ENCODE measurements at places on chromosomes 3 and 15.

DNA sequence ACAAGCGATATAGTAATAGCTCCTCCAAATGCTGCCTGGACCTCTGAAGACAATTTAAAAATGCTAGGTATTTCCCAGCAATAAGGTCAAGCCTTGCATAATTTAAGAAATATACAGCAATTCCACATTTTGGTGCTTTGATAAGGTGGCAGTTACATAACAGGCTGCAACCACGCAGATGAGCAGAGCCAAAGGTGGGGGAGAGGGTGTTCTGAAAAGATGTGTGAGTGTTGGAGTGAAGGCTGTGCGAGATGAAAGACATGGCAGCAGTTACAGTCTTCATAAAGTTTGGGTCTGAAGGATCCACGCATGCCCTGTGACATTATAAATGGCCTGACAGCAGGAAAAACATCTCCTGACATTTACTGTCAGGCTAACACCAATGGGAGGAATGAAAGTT, 26.1 kb downstream of the CTDSPL start:
- DNase-seq: no peak

DNA sequence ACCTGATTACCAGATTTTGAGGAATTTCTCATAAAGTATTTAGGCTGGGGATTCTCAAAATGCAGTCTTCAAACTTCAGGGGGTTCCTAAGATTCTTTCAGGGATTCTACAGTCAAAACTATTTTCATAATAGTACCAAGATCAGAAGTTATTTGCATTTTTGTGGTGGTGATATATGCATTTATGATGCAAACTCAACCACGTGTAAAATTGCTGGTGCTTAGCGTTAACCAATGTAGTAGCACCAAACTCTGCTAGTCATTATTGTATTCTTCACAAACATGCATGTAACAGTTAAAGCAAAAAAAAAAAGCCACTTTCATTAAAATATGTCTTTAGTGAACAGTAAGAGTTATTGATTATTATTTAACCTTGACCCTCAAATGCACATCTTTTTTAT, 274.9 kb upstream of the DNAJC19 start:
- DNase-seq: no peak

DNA sequence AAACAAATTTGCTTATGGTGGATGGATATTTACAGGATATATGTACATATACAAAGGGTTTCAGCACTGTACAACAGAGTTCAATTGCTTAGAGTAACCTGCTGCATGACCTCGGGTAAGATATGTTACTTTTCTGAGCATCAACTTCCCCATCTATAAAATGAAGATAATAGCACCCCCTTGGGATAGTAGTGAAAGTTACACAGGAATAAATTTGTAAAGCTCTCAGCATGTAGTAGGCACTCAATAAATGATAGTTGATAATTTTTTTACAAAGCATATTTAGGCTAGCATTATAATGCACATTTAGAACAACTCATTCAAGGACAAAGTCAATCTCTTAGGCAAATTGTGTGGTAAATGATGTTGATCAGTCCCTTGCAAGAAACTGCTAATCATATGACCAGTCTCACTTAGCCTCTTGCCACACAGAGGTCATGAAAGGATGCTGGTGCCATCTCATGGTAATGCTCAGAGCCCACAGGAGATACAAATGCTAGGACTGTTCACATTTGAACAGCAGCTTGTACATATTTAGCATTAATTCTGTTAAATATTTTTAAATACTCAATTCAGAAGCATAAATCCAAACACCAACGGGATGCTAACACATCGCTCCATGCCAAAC, 123.9 kb downstream of the MAGI1 start:
- no peak for DNase-seq

- DNase-seq: no peak
Measured at GRCh38 chr3:187497052-187497451, 128.9 kb downstream of the RTP4 start.

DNA sequence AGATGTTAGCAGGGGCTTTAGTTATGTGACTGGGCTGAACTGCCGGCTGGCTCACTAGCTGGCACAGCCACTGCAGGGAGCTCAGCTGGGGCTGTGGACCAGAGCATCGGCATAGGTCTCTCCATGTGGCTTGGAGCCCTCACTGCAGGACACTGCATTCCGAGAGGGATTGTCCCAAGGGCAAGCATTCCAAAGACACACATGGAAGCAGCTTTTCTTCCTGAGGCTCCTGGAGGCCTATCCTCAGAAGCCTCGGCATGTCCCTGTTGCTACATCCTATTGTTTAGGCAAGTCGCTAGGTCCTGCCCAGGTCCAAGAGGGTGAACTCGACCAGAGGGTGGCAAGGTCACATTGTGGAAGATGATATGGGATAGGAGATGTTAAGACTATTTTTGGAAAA, 209.8 kb downstream of the PLCL2 start:
- DNase-seq: no peak

DNA sequence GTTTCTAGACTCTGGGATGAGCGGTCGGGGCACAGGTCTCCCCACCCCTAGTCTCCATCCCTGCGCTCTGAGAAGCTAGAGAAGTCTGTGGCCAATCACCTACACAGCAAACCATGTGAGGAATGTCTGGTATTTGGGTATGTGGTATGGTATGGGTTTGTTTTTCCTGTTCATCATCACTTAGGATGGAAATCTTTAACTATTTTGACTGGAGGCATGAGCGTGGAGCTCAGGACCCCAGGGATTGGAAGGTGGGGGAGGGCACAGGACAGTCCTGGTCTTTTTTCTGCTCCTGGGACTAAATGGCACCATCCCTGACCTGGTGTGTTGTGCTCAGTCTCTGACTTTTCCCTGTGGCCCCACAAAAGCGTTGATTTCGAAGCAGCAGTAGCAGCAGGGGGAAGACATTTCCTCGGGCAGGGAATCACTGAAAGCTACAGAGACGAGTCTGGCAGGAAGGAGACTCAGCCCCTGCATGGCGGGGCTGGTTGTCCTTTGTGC, 191.7 kb upstream of the TPM1 start:
- DNase-seq: no peak

- DNase-seq: no peak
Measured at GRCh38 chr15:71304681-71305080, 189.4 kb downstream of the THSD4 start.

DNA sequence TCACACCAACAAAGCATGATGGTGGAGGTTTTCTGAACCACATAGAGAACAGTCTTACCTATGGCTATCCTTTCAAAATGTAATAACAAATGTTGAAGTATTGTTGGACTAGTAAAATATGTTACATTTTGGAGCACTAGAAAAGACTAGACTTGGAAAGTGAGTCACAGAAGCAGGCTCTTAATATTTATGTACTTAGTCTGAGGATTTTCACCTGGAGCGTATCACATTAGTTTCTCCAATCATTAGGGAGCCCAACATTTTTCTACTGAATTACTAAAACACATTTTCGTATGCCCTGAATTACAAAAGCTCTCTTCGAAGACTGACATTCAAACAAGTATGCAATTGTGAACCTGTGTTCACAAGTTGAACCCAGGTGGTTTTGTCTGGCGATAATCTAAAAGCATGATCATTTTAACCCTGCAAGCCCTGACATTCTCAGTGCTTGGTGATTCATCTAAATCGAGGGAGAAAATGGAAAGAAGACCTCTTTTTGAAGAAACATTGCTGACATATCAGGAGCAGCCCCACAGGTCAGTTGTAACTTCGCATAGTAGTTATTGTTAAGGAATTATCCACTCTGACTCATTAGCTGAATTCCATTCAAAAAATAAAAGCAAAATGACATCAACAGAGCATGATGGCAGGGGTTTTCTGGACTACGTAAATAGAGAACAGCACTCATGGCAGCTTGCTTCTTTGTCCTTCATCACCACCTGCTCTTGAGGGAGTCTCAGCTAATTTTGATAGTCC, 679.8 kb upstream of the NECTIN3 start:
- no peak for DNase-seq

DNA sequence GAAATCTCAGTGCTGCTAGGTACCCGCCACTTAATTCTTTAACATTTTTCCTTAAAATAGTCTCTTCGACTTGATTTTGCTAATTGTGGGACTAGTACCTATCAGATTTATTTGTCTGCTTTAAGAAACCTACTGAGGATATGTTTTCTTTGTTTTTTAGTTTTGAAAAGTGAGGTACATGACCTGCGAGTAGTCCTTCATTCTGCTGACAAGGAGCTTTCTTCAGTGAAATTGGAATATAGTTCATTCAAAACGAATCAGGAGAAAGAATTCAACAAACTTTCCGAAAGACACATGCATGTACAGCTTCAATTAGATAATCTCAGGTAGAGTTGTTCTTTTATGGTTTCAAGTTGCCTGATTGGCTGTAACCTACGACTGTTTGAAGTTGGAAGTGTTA, 47.0 kb upstream of the TMEM42 start:
- DNase-seq: no peak

DNA sequence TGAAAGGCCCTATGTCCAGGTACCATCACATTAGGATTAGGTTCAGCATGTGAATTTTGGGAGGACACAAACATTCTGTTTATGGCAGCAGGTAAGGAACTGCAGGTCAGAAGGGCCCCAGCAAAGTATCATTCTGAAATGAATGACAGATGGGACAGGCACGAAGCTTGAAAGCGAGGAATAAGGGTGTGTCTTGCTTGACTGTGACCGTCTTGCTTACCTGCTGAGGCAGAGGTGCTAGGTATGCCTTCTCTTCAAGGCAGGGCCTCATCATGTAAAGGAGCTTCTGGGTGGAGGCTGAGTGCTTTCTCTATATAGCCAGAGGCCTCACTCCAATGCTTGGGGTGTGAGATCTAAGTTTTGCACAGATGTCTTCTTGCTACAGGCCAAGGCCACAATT, 41.4 kb downstream of the TMEM108 start:
- no peak for DNase-seq

- no peak for DNase-seq
Measured at GRCh38 chr3:144264350-144264749, 292.7 kb downstream of the DIPK2A start.

GRCh38 chr15:88036154-88036839, 220.2 kb downstream of the NTRK3 start:
- no peak for DNase-seq

- DNase-seq: no peak
Measured at GRCh38 chr3:32353351-32353750, 38.3 kb upstream of the CMTM7 start.

- DNase-seq: no peak
Measured at GRCh38 chr3:158749526-158749925, 17.3 kb upstream of the RARRES1 start.

DNA sequence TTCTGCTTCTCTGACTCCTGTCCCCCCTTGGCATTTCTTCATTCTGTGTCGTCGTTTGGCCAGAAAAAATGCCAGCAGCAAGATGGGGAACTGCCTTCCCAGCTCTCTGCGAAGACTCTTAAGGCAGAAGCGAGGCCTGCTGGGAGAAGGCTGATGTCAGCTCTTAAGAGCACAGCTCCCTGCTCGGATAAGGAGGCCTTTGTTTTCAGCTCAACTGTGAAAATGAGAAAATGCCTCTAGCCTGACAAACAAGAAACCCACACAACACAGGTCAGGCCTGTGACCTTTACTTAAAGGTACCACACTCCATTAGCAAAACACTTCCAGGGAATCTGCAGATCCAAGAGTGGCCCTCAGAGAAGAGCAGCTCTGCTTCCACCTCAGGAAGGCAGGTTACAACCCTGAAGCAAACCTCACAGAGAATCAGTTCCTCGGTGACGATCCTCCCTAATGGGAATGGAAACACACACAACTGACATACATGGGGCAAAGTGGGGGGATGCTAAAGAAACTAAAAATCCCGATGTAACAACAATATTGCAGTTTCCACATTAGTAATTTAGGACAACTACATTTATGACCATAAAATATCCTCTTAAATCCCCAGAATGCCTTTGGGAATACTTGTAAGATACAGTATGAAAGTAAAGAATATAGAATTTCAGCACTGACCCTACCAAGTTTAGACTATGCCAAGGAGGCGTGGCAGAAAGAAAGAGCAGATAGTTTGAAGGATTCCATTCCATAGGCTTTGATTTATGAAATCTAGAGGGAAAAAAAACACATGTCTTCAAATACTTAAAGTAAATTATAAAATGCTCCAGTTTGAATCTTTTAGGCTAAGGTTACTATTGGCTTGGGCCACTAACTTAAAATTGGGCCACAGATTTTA, 52.1 kb downstream of the VGLL4 start:
- DNase-seq: no peak

GRCh38 chr15:67564021-67564967, 21.8 kb downstream of the MAP2K5 start:
- DNase-seq: no peak

- no peak for DNase-seq
Measured at GRCh38 chr3:71492974-71493771, 90.4 kb downstream of the FOXP1 start.

- no peak for DNase-seq
Measured at GRCh38 chr3:123412811-123413604, 35.9 kb downstream of the ADCY5 start.

GRCh38 chr15:56032373-56032772, 39.0 kb upstream of the NEDD4 start:
- DNase-seq: no peak

- DNase-seq: no peak
Measured at GRCh38 chr15:84778194-84778593, 29.8 kb downstream of the ZNF592 start.

DNA sequence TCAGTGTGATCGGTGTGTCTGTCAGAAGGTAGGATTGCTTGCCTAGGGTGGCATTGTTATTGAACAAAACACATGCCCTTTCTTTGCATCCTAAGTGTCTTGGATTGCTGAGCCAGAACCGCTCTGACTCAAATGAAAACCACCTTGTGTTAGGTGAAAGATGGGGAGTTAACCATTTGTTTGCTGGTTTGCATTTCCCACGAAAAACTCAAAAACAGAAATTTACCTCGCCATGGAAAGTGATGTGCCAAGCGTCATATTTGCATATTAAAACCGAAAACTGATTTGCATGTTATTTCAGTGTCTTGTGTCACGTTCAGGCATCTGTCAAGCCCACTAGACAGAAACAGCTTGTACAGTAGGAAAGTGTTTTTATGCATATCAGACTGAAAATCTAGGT, 474.6 kb upstream of the TPRG1 start:
- DNase-seq: no peak

DNA sequence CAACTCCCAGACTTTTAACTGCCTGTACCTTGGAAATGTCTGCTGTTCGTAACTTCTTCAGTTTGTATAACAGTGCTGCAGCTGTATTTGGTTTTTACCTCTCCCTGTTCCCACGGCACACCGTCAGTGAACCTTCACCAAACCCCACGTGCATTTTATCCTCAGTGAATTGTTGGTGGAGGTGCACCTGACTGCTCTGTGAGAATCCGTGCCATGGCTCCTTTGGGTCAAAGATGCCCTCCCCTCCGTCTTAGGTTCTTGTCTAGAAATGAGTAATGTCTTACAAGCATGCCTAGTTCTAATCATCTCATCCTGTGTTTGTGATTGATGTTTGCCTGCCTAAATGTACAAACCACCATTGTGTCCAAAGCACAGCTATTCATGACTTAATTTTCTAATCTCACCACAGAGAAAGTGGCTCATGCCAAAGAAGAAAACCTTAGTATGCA, 28.2 kb downstream of the TPM1 start:
- no peak for DNase-seq
